ENCODE measurements at places on chromosomes 7 and 10.

DNA sequence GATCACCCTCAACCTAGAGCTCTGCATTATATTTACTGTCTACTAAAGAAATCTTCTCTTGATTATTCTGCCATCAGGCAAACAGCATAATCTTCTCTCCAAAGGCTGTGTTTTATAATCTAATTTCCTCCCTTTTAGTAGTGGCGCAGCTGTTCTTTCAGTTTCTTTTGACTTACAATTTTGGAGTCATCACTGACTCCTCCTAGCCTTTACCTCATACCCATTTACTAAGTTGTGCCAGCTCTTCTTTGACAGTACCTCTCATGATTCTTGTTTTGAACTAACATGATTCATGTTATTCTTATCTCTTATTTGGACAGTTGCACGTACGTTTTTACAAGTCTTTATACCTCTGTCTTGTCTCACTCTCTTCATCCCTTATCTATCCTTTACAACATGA lies 113.0 kb downstream of the FOXP2 start:
- no peaks in the 10 kb centered on the region for H3K27me3 ChIP-seq
- H3K27ac ChIP-seq = no peak overlapping the region
- no peak overlapping the region for H3K4me3 ChIP-seq
- peaks cover 34% of the 10 kb centered on the region for H3K4me1 ChIP-seq
- no peaks in the 10 kb centered on the region for H3K36me3 ChIP-seq

DNA sequence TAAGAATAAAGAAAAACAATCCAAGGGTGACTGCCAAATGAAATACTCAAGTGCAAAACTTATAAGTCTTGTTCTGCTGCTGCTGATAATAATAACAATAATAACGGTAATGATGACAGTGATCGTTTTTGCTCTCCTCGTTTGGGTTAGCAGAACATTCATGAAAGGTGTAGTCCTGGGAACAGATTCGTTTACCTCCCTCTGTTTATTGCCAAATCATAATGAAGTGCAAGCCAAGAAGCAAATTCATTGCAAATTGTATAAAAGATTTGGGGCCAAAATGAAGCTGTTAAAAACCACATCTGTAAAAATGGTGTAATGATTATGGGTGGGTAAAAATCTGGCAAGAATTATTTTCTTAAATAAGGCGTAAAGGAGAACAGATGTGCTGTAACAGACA lies 587.2 kb upstream of the MKI67 start:
- H3K4me1 ChIP-seq = no peaks in the 10 kb centered on the region
- no peak overlapping the region for H3K4me3 ChIP-seq
- no peak for DNase-seq

DNA sequence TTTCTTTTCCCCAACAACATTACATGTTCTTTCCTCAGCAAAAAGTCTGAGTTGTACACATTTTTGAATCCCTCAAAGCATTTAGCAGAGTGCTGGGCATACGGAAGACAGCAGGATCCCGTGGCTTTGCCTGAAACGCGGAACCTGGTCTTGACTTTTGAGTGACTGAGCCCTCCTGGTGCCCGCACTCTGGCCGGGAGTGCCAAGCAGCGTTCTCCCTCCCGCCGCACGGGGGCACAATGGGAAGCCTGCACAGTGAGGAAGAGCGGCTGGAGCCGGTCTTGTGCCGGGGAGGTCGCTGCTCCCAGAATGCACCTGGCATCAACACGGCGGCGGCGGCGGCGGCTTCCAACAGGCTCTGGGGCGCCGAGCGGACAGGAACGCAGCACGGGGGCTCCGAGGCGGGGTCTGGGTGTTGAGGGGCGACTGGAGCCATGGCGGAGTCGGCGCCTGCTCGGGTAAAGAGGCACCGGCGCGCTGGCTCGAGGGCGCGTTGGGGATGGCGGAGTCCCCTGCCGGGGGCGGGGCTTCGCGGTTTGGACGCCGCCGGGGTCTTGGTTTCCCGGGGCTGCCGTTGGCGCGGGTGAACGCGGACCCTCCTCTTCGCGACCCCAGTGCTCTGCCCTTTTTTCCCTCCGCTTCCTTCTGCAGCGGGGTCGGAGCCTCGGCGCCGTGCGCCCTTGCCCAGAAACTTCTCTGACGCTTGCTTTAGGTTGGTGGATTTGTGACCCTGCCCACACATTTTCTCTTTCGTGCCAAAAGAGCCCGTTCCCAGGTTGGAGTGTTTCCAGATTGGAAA lies at the start of gene ZNF212:
Gene ZNF212 (plus strand): TSS at position 307 of the 799 bp plus-strand sequence. CDS start 128 bp downstream, at position 435.
- peak within 1 kb of the TSS; percentile 78 for H3K27ac ChIP-seq
- DNase-seq = peak; percentile 92
- peak within 1 kb of the TSS; percentile 99 for H3K4me3 ChIP-seq
- H3K36me3 ChIP-seq = 0 out of 2 replicates have a peak, but pooled peaks cover 2% of the 10 kb centered on the region
- H3K27me3 ChIP-seq = no peaks in the 10 kb centered on the region

DNA sequence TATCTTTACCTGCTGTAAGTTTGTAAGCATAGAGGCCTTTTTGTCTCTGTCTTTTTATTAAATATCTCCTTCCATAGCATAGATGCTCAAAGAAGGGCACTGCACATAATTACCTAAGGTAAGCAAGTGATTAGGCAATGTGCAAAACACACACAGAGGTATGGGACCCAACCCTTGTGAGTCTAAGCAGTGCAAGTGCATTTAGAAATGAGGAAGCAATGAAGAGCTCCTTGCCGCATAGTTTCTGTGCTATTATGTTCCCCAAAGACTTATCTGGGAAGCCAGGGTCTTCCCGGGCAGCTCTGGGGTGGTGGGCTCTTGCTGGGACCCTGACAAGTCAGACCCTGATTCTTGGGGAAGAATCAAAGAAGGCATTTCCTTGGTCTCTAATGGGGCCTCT lies 13.5 kb upstream of the MGAM2 start:
- H3K27ac ChIP-seq = no peak overlapping the region
- no peak for DNase-seq
- no peaks in the 10 kb centered on the region for H3K36me3 ChIP-seq
- no peaks in the 10 kb centered on the region for H3K4me1 ChIP-seq
- 0 out of 2 replicates have a peak, but pooled peaks cover 4% of the 10 kb centered on the region for H3K27me3 ChIP-seq

DNA sequence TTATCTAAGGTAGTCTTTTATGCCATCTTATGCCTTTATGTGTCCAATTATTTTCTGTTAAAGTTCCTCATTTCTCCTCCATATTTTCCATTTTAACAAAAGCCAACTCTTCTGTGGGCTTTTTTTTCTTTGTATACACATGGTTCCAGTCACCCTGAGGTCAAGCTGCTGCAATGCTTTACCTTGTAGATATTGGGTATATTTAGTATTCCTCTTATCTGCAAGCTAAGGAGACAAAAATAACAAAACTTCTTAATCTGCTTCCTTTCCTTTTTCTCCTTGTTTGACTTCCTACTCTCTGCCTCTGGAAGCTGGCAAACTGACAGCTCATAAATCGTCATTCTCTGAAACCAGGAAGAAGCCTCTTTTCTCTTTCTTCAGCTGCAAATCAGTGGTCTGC lies 885.0 kb upstream of the LRRN3 start:
- no peaks in the 10 kb centered on the region for H3K27me3 ChIP-seq
- H3K27ac ChIP-seq = no peak overlapping the region
- no peaks in the 10 kb centered on the region for H3K4me1 ChIP-seq
- DNase-seq = no peak

- DNase-seq = no peak
- peak overlapping the region; percentile 85 for H3K4me3 ChIP-seq
- peaks cover 20% of the 10 kb centered on the region for H3K4me1 ChIP-seq
- H3K36me3 ChIP-seq = no peaks in the 10 kb centered on the region
These were observed 730 bp upstream of the RASSF4 start for GRCh38 chr10:44958898-44959246.

- no peaks in the 10 kb centered on the region for H3K27me3 ChIP-seq
- no peaks in the 10 kb centered on the region for H3K36me3 ChIP-seq
- no peak overlapping the region for H3K4me3 ChIP-seq
- H3K4me1 ChIP-seq = peaks cover 9% of the 10 kb centered on the region
These were observed 2.7 kb downstream of the SKIDA1 start for GRCh38 chr10:21522631-21523406.

DNA sequence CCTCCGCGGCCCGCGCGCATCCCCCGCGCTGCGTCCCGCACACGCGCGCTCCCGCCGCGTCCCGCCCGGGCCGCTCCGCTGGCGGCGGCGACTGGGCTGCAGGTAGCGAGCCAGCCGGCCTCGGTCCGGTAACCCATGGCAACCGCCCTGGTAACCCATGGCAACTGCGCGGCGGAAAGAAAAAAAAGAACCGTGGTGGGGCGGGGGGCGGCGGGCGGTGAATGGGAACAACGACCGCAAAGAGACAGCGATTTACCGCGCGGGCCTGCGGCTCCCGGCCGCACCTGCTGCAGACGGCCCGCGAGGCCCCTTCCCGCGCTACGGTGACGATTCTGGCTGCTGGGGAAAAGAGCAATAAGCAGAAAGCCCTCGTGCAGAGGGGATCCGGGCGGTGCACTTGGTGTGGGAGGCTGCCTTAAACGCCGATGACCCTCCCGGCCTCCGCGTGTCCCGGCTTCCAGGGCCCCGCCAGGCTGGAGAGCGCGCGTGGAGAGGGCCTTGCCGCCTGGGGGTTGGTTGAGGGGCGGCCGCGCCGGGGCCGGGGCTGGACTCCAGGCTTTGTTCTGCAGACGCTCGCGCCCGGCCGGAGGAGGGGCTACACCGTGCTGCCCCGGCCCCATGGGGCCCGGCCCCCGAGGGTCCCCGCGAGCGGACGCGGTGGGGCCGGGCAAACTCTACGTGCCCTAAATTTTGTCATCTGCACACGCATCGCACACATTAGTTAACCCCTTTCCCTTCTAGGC lies 84.7 kb downstream of the SNX10 start:
- H3K4me1 ChIP-seq = no peaks in the 10 kb centered on the region
- H3K36me3 ChIP-seq = no peaks in the 10 kb centered on the region
- H3K27me3 ChIP-seq = 0 out of 2 replicates have a peak, but pooled peaks cover 8% of the 10 kb centered on the region
- no peak for DNase-seq
- H3K4me3 ChIP-seq = no peak overlapping the region
- no peak overlapping the region for H3K27ac ChIP-seq

DNA sequence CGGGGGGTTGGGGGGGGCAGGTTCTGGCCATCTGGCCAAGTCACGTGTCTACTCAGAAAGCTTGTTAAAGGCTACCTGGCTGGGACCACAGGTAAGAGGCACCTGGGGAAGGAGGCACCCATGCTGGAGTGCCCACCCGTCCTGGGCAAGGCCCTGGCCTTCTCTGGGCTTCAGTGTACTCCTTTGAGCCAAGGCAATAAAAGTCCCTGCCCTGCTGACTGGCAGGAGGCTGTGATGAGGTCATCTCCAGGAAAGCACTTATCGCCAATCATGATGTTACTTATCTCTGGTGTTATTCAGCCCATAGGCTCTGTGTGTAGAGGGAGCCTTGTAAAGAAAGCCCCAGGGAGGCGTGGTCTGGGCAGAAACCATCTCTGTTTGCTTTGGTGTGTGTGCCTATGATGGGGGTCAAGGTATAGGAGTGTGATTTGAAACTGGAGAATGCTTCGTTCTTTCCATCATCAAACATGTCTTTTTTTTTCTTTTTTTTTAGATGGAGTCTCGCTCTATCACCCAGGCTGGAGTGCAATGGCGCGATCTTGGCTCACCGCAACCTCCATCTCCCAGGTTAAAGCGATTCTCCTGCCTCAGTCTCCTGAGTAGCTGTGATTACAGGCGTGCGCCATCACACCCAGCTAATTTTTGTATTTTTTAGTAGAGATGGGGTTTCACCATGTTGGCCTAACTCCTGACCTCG lies 2.5 kb upstream of the CLDN4 start:
- H3K27me3 ChIP-seq = no peaks in the 10 kb centered on the region
- H3K27ac ChIP-seq = no peak overlapping the region
- DNase-seq = peak; percentile 41
- no peaks in the 10 kb centered on the region for H3K36me3 ChIP-seq

DNA sequence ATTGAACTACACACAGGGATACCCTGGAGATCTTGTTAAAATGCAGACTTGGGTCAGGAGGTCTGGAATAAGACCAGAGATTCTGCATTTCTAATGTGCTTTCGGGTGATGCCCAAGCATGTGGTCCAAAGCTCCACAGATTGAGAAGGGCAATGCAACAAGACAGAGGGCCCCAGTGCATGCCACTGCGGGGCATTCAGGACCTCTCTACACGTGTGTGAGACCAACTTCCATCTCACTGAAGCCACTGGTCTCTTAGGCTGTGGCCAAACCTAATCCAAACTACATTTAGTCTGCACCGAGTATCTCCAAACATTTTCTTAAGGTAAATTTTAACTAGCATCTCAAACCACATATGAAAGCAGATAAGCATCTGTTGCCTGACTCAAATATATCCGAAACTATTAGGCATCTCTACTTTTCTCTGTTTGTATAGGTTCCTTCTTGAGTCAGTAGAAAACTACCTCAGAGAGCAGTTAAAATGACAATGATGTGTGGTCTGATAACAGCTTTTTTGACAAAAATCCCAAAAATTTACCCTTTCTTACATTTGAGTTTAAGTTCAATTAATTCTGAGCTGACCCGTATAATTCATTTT lies 107.5 kb downstream of the ELMO1 start:
- no peak for DNase-seq
- H3K27ac ChIP-seq = no peak overlapping the region
- no peaks in the 10 kb centered on the region for H3K27me3 ChIP-seq

DNA sequence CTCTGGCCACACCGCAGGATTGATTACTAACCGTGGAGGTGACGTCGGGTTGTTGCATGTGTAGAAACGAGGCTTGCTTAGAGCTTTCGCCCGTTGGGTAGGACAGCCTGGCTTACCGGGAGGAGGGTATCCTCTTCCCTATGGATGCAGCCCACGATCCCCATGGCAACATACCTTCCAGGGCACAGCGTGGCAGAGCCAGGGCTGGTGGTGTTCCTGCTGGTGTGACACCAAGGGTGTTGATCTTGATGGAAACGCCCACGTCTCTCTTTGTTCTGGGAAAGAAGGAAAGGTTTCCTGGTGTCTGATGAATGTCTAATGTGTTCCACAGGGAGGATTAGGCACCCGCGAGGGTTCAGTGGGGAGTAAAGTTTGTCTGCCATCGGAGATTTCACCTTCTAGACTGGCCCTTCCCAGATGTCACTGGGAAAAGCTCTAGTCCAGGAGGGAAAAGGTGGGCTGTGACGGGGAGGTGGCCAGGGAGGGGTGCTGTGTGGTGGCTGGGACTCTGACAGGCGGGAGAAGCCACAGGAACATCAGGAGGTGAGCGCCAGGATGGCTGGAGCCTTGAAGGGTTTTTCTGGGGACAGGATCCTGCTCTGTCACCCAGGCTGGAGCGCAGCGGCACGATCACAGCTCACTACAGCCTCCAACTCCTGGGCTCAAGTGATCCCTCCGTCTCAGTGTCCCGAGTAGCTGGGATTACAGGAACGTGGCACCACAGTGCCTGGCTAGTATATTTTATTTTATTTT lies 102.1 kb downstream of the CUX1 start:
- H3K4me1 ChIP-seq = no peaks in the 10 kb centered on the region
- H3K27me3 ChIP-seq = no peaks in the 10 kb centered on the region
- H3K36me3 ChIP-seq = peaks cover 10% of the 10 kb centered on the region
- no peak for DNase-seq
- no peak overlapping the region for H3K4me3 ChIP-seq
- no peak overlapping the region for H3K27ac ChIP-seq
